ENCODE measurements at places on chromosomes 6 and 20.

- no peak for DNase-seq
Observed at GRCh38 chr6:36273802-36274514, 4.1 kb downstream of the PNPLA1 start.

DNA sequence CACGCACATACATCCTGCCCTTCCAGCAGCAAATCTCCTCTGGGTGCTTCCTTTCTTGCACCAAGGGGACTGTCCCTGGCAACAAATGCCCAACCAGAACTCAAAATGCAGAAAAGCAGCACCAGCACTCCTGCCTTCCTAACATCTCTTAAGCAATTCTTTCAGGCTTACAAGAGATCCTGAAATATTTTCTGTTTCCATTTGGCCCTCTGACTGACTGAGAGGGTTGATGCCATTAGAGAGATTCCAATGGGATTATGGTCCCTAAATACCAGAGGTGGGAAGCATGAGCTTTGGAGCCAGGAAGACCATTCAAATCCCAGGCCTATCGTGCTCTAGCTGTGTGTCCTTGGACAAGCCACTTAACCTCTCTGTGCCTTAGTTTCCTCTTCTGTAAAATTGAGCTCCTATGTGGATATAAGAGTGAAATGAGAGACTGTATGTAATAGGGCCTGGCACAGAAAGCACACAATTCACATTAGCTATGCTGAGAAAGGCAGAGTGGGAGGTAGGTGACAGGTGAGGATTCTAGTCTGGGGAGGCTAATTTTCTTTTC is 56.8 kb downstream of the PRDM1 start:
- DNase-seq = no peak

DNA sequence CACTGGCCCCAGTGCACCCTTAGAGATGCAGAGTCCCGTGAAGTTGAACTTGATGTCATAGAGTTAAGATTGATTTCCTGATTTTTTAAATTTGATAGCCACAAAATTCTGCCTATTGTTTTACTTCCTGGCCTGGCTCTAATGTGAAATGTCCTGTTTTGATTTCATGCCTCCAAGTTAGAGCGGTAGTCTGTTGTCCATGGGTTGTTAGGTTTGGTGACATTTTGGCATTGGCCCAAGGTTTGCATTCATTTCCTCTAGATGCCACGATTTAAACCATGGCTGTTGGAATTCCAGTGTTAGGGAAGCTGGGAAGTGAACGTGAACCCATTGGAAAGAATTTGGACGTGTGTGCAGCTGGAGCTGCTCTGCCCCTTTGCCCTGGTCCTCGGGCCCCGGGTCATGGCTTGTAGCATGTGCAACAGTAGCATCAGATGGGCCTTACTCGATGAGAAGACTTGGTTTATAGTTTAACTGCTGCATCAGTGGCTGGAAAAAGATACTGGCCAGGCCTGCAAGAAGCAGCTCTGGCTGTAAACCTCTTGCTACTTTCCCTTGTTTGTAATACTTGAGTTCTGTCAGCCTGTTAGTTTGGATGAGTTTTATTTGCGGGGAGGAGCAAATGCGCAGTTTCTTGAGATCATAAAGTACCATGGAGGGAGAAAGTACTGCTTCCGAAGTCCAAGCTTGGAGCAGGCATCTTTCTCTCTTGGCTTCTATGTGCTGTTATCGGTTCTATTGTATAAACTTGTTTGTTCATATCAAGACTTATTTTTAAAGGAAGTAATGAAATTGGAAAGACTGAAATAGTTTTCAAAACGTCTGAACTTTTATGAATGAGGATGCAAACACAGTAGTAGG is 121.4 kb upstream of the CLDN20 start:
- no peak for DNase-seq

DNA sequence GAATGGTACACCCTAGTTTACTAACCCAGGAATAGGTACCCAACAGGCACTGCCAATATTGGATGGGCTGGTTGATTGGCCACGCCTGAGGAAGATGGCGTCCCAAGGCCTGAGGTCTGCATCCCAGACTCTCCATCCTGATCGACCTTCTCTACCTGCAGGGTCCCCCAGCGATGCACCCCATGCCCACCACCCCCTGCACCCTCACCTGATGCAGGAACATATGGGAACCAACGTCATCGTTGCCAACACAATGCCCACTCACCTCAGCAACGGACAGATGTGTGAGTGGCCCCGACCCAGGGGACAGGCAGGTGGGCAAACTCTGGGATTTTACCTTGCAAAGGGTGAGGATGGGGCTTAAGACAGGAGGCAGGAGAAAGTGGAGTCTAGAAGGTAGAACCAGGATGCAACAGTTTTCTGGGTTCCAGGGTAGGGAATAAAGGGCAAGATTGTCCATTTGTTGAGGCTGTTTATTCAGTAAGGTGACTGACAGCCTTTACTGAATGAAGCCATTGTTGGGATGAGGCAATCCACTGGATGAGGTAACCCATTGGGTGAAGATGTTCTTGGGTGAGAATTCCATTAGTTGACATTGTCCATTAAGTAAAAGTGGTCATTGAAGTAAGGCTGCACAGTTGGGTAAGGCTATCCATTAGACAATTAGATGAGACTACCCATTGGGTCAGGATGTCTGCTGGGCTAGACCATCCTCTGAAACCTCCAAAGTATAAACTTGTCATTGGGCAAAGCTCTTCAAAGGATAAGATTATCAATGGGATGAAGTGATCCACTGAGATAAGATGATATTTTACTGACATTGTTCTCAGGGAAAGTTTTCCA is 47.3 kb upstream of the TTPAL start:
- DNase-seq = no peak

- no peak for DNase-seq
Observed at GRCh38 chr6:145728444-145729385, 6.6 kb downstream of the EPM2A start.
